Activated CD8-positive, alpha-beta memory T cell treated with anti-CD3 and anti-CD28 coated beads for 1 hour (primary cell): ENCODE measurements at places on chromosomes 13 and 19.

DNA sequence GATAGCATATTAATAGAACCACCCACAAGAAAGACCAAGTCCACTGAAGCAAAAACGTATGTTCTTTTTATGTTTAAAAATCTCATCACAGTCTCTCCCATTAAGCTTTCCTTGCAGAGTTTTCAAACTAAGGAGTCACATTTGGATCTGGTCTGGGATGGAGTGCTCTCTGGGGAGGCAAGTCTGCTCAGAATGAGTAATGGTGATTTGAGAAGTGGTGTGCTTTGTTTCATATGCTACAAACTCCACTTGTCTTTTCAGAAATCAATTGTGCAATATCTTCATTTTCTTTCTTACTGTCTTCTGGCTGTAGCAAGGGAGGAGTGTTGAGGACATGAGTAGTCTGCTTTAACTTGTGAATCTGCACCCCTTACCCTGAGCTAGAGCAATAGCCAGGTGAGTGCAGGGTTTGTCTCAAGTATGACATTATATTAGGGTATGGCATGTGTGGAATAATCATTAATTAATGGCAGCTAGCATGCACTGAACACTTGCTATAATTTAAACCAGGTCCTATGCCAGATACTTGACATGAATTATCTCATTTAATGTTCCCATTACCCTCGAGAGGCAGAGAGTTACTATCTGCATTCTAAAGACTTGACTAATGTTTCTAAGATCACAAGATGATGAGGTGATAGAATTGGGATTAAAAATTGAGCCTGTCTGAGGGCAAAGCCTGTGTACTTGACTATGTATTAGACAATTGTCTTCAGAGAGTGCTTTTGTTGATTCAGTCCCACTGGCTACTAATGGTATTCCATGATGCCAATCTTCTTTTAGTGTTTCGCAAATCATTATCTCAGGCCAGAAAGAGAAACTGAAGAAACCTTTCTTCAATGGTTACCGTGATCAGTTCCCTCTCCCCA is 171.8 kb downstream of the GPC6 start:
- no peak for DNase-seq

DNA sequence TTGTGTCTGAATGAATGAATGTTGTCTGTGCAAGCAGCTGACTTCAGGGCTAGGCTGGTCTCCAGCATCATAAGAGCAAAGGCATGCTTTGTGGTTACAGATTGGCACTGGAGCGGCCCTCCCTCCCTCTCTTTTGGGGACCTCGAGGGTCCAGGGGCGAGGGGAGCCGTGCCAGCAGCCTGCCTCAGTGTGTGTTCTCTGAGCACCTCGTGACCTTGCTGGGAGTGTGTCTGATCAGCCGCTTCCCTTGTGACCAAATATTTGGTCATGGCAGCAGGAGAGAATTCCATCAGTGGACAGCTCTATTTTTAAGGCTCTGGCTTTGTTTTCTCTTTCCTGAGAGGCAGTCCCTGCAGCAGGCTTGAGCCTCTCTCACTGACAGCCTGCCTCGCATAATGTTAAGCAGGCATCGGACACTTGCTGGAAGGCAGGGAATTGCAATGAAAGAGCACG is 329.7 kb downstream of the UQCRFS1 start:
- no peak for DNase-seq

DNA sequence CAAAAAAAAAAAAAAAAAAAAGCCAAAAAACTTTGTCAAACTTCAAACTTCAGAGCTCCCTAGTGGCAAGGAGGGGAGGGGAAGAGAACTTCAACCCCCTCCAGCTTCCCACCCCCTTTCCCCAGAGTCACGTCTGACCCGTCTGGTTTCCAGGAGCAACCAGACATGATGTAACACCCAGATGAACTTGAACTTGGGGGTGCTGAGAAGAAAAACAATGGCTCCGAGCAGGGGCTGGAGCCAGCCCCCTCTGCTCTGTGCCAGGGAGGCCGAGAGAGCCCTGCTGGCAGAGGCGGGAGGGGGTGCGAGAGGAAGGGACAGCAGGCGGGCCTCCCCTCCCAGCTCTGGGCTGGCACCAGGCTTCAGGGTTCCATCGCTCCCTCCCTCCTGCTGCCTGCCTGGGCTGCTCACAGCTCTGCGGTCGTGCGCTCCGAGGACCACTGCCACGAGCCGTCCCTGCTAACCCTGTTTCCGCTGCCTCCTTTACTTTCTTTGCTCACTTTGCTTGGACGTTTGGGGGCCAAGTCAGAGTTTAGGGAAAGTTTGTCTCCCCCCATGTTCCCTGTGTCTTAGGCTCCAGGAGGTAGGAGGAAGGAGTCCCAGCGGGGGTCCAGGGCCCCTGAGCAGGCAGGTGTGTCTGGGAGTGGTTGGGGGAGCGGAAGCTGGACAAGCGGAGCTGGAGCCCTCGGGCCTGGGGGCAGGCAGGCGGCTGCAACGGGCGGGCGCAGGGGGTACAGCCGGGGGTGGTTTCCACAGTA is 11.1 kb downstream of the LYL1 start:
- no peak for DNase-seq

GRCh38 chr19:17216058-17216670 is 1.0 kb downstream of the USE1 start:
- DNase-seq, result no peak

GRCh38 chr13:49042476-49042875 is 66.8 kb downstream of the FNDC3A start:
- no peak for DNase-seq

GRCh38 chr13:97249796-97250495 is 27.8 kb downstream of the MBNL2 start:
- DNase-seq, result no peak

DNA sequence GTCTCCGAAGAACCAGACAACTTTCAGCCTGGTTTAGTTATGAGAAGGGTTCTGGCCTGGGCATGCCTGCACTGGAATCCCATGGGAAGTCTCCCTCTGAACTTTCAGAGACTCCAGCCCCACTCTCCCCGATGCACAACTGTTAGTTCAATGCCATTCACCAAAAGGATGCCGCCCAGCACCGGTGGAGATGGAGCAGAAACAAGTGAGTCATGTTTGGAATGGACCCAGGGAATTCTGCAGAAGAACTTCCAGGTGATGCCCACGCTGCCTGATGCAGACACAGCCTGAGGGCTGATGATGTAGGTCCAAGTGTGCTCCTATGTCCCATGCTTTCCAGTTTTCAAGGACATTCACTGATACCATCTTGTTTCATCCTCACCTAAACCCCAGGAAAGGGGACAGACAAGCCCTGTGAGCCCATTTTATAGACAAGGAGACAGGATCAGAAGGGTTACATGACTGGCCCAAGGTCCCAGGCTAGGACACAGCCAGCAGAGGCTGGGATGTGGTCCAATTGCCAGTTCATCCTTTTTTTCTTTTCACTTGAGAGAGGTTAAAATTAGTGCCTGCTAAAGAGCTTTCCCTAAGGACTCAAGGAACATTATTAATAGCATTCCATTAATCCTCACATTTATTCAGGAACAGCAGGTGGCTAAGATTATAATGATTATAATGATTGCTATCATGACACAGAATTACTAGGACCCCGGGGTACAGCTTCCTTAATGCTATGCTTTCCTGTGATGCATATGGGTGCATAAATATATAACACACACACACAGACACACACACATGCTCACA is 39.5 kb downstream of the SIAH3 start:
- no peak for DNase-seq

DNA sequence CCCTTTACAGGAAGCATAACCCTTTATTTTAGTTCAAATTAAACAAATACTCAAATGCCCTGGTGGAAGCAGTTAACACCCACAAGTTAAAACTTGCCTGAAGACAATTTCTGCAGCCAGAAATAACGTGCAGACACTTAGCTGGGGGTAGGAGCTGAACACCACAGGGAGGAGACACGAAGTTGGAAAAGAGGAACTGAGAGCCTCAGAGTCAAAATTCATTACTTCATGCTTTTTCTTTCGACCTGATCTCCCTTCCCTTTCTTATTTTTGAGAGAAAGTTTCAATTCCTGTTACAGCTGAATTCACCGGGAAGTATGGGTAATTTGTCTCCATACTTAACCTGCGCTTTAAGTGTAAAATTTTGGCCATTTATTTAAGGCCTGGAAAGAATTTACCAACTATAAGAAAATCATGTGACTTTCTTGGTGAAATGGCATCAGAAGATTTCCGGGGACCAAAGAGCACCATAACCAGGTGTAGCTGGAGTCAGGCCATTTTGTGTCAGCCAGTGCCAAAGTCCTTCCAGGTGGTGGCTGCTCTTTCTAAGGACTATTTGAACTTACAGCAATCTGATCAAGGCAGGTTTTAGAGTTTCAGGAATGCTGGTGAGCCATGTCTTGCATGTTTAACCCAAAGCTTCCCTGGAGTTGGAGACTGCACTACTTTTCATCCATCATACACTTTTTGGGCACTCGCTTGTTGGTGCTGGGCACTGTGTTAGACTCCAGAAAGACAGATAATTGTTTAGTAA is 46.5 kb upstream of the RCBTB2 start:
- DNase-seq, result no peak

DNA sequence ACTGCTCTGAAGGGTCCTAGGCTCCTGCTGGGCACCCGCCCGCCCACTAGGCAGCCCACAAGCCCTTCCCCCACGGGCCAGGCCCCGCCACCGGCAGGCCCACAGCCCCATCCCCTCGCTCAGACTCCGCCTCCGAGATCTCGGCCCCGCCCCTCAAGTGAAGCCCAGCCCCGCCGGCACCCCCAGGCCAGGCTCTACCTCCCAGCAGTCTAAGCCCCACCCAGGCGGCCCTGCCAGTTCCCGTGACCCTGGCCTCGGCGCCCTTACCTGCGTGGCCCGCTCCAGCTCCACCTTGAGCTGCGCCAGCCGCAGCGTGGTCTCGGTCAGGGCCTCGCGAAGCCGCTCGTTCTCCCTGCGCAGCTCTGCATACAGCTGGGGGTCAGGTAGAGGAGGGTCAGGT is 16.3 kb downstream of the EPS8L1 start:
- DNase-seq, result no peak

DNA sequence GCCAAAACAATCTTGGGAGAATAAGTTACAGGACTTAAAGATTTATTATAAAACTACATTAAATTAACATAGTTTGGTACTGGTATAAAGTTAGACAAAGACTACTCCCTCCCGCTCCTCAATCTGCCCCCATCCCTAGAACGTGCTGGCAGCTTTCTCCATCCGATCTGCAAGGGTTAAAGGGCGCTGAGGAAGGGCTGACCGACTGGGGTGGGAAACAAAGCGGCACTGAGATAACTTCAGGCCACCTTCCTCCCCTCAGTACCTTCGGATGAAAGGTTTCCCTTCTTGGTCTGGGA is 790 bp upstream of the SUGT1 start:
- no peak for DNase-seq

GRCh38 chr13:113774177-113775107 is 15.4 kb downstream of the TMEM255B start:
- DNase-seq, result no peak

GRCh38 chr13:21287331-21287907 is 111.0 kb downstream of the MRPL57 start:
- no peak for DNase-seq

GRCh38 chr19:7681340-7682174 is 924 bp downstream of the TRAPPC5 start:
- peak; percentile 68 for DNase-seq

GRCh38 chr19:13082192-13083007 is 20.3 kb downstream of the LYL1 start:
- no peak for DNase-seq

DNA sequence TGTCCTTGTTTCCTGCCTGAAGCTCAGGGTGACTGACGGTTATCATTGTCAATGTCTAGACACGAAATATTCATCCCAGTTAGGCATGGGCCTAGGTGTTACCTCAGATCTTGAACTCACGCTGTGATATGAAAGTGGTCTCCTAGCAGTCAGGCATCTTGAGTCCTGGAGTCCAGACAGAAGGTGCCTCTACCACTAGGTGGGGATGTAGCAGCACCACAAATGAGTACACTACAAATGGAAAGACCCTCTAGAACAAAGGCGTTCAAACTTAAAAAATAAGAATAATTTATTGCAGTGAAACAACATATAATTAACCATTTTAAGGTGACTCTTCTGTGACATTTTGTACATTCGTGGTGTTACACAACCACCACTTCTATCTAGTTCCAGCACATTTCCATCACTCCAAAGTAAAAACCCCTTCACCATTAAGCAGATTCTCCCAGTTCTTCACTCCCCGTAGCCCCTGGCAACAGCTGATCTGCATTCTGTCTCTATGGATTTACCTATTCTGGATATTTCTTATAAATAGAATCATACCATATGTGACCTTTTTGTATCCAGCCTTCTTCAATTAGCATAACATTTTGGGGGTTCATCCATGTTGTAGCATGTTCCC is 11.9 kb upstream of the FRY start:
- DNase-seq, result no peak
